Gastrocnemius medialis (tissue), 4 donors: ENCODE measurements at places on chromosomes 3 and 15.

GRCh38 chr3:109355625-109356441 is 18.5 kb upstream of the DPPA4 start:
- DNase-seq, result no peak

DNA sequence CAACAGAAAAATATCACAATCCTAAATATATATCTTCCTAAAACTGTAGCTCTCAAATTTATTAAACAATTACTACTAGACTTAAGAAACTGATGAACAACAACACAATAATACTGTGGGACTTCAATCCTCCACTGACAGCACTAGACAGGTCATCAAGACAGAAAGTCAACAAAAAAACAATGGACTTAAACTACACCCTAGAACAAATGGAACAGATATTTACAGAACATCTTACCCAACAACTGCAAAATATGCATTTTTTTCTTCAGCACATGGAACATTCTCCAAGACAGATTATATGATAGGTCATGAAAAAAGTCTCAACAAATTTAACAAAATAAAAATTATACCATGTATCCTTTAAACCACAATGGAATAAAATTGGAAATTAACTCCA is 133.4 kb downstream of the PLCH1 start:
- no peak for DNase-seq

GRCh38 chr3:41075975-41076374 is 123.3 kb upstream of the CTNNB1 start:
- peak; percentile 28 for DNase-seq

DNA sequence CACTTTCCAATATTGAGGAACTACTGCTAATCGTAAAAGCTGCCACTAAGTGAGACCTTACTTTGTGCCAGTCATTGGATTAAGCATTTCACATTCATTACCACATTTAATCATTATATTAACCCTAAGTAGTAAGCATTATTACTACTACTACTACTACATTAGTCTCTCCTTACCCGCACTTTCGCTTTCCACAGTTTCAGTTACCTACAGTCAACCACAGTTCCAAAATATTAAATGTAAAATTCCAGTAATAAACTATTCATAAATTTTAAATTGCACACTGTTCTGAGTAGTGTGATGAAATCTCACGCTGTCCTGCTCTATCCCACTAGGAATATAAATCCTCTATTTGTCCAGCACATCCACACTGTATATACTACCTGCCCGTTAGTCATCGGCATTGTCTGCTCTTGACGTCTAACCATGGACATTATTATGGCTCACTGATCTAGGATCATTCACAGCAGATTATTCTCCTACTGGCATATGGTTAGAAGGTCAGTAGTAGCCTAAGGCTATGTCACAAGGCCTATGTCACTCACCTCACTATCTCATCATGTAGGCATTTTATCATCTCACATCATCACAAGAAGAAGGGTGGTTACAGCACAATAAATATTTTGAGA is 121.1 kb downstream of the GSK3B start:
- DNase-seq, result no peak

DNA sequence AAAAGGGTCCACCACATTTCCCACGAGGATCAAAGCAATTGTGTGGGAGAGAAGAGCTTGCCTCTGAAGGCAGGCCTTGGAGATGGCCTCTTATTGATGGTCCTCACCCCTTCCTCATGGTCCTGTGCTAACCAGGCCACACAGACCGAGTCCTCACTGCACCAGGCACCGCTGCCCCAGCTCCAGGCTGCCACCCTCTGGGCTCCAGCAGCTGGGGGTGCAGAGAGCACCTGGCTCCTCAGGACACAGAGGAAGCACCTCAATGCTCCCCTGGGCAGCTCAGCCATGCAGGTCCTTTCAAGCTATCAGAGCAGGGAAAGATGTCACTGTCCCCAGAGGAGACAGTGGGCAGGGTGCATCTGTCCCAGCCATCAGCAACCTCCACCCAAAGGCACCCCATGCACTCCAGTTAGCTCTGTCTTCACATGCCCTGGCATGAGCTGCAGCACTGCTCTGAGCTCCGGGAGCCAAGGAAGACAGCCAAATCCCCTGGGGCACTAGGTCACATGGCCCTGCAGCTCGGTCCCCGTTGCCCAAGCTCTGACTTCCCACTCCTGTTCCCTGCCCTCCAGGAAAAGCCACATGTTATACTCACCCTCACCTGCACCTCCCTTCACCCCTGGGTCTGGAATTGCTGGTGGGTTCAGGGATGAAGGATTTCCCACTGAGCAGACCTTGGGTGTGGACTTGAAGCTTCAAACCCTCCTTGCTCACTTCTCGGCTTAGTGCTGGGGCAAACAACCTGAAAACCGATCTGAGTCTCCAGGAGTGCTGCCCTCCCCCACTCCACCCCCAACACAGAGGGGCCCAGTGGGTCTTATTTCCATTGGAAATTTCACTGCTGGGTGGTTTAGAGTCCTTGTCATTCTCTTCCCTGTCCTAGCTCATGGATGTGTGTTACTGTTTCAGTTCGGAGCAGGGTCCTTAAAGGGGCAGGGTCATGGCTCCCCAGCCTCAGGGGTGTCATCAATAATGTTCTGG is 32.6 kb downstream of the ALS2CL start:
- DNase-seq, result no peak

- no peak for DNase-seq
Observed at GRCh38 chr3:195918176-195918575, 9.8 kb upstream of the TNK2 start.

DNA sequence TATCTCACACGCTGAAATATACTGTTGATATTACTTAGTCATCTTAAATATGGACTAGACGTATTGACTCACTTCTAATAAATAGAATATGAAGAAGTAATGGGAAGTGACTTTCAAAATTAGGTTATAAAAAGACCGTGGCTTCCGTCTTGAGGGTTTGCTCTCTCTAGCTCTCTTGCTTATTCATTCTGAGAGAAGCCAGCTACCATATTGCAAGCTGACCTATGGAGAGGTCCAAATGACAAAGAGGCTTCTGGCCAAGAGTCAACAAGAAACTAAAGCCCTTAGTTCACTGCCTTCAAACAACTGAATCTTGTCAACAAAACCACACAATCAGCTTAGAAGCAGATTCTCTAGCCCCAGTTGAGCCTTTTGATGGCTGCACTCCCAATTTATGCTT is 46.1 kb downstream of the SLC9C1 start:
- no peak for DNase-seq

DNA sequence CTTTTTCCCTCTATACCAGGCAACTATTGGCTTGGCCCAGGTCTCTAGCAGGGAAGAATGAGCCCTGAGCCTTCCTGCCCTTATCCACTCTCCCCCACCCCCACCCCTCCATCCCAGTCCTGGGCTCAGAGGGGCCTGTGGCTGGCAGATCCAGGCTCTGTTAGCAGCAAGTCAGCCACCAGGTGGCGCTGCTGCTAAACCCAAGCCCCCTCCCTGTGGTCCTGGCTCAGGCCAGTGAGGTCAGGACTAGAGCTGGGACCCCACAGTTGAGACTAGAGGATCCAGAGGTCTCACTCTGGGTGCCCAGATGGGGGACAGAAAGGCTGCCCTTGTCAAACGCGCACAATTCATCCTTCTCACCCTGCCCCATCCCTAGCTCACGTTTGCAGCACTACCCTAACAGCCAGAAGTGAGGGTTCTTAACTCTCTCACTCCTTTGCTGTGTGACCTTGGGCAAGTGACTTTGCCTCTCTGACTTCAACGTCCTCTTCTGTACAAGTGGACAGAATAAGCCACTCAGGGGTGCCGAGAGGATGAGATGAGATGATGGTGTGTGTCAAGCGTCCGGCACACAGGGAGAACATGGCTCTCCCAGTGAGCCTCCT is 46.8 kb upstream of the SLC6A1 start:
- DNase-seq, result peak; percentile 22
